ENCODE measurements at places on chromosomes 7 and 10. TPM values are rescaled to one million over a fixed set of nuclear protein-coding genes. Genes with fewer than 3 reads are reported as not detected.

DNA sequence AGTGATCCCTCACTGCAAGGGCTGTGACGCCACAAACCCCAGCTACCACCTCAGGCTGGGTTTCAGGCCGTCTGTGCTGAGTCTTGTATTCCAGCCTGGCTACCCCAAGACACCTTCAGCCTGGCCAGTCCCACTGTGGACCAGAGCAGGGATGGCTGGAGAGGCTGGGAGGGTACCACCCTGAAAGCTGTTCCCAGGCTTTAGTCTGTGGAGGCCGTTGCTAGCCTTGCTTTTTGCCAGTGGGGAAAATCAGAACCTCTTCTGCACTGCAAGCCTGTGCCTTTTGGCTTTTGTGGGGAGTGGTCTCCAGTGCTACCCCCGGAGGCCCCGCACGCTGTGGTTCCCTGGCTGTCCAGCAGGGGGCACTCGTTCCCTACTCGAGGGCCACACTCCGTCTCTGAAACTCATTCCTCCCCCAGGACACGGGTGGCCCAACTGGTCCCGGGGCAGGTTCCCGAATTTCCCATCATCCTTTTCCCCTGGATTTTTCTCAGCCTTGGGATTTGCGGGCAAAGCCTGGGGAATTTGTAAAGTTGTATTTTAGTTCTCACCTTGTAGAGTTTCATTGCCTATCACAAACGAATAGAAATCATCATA lies 128.4 kb upstream of the BTBD16 start:
- H3K4me3 ChIP-seq = no peak overlapping the region
- DNase-seq = peak; percentile 82
- H3K36me3 ChIP-seq = peaks cover 5% of the 10 kb centered on the region
- H3K27ac ChIP-seq = 0 out of 2 replicates have a peak overlapping the region, but pooled peaks have one; percentile 59
- no peaks in the 10 kb centered on the region for H3K27me3 ChIP-seq
- H3K4me1 ChIP-seq = no peaks in the 10 kb centered on the region

DNA sequence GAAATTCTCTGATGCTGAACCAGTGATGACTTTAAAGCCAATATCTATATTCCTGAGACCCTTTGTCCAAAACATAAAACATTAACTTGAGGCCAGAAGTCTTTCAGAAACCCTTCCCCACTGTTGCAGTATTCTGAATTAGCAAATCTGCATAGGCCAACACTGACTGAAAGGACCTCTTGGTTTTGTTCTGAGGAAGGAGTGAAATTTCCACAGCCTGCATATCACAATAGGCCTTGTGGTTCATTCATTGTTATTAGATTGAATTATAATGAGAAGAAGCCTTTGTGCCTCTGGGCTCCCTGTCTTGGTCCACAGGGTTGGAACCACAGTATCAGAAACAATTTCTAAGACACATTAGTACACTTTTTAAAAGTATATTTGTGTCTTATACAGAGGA lies 90.3 kb downstream of the CCNY start:
- no peak overlapping the region for H3K4me3 ChIP-seq
- no peak overlapping the region for H3K27ac ChIP-seq

GRCh38 chr10:122310311-122311050 lies 39.4 kb downstream of the BTBD16 start:
- no peaks in the 10 kb centered on the region for H3K4me1 ChIP-seq
- H3K36me3 ChIP-seq = no peaks in the 10 kb centered on the region
- H3K4me3 ChIP-seq = no peak overlapping the region
- no peaks in the 10 kb centered on the region for H3K27me3 ChIP-seq
- no peak overlapping the region for H3K27ac ChIP-seq

DNA sequence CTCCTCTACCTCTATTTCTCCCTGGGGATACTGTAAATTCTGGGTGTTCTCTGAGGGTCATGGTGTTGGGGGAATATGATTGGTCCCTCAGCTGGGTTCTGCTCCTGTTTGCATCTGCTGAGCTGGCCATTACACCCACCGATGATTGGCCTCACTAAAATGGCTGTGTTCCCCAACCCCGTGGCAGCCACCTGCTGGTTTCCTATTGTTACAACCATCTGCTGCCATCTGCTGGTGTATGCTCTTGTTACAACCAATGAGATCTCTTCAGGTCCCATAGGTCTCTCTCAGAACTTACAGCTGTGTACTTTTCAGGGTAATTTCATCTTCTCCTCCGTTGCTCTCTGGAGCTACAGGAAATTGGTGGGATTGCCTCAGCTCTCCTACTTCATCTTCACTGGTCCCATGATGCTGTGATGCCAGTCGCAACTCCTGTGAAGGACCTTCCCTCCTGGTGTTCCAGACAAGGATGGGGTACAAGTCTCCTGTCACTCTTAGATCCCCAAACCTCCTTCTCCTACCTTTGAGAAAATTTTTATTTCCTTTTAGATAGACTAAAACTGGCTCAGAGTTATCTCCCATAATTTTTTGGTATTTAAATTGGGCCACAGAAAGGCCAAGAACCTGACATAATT lies 303.5 kb upstream of the SMIM30 start:
- H3K36me3 ChIP-seq = no peaks in the 10 kb centered on the region
- H3K4me3 ChIP-seq = no peak overlapping the region
- no peak overlapping the region for H3K27ac ChIP-seq
- H3K4me1 ChIP-seq = no peaks in the 10 kb centered on the region
- H3K27me3 ChIP-seq = no peaks in the 10 kb centered on the region

DNA sequence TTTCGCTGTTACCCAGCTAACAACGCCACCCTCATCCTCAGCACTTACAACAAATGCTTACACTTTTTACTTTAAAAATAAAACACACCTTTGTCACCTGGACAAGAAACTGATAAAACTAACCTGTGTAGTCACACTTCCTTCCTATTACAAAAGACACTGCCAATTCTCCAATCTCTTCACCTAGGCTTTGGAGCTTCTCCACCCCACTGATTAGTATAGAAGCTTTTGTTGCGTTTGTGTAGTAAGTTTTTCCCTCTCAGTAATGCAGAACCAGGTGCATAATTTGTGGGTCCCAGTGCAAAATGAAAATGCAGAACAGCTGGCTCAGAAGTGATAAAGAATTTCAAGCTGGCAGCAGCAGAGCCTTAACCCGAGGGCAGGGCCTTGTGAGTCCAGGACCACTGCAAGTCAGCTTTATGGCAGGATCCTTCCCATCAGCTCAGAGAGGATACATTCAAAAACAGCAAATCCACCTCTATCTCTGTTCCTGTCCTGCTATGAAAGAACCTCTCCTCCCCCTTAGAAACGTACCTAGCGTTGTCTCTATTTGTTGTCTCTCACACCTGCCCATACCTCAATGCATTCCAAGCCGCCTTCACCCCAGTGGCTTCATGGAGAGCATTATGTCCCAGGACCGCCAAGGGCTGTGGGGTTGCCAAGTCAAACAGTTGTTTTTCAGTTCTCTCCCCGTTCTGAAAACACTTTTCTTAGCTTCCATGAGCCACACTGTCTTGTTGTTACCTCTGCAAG lies 40.3 kb upstream of the EGFR start:
- no peaks in the 10 kb centered on the region for H3K27me3 ChIP-seq
- no peak overlapping the region for H3K27ac ChIP-seq
- peak; percentile 40 for DNase-seq
- no peak overlapping the region for H3K4me3 ChIP-seq
- H3K36me3 ChIP-seq = no peaks in the 10 kb centered on the region

DNA sequence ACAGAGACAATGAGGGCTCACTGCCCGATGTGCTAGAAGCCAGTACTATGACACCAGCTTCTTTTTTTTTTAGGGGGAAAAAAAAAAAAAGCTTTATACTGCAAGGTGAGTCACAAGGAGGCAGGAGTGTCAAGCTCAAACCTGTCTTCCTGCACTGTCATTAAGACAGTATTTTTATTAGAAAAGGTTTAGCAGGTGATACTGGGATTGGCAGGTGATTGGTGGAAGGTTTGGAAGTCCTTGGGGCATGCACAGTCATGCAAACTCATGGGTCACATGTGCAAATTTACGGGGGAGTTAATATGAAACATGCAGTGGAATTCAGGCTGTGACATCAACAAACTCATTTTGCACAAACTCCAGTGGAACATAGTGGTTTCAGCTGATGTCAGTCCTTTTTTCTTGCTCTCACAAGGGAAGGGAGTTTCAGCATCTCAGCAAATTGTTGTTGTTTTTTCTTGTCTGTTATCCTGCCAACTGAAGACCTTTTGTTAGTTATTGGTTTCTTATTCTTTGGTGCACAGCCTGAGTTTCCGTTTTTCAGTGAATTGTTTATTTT lies 530.6 kb downstream of the ANKRD7 start:
- no peaks in the 10 kb centered on the region for H3K27me3 ChIP-seq
- no peaks in the 10 kb centered on the region for H3K36me3 ChIP-seq
- H3K4me3 ChIP-seq = no peak overlapping the region
- DNase-seq = no peak
- H3K27ac ChIP-seq = no peak overlapping the region

DNA sequence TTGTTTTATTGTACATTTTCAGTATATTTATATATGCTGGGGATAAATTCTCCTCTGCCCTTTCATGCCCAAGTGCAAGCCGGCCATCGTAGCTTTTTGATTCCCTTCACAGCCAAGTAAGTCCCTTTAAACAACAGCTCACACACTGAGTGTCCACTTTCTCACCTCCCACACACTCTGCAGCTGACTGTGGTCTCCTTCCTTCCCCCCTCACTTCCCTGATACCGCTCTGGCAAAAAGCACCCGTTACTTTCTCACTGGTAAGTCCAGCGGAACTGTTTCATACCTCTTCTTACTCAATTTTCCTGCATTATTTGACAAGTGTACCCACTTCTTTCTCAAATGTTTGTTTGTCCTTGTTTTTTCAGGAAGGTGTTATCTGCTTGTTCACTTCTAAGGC lies 35.2 kb downstream of the MGAM start:
- H3K4me1 ChIP-seq = no peaks in the 10 kb centered on the region
- H3K4me3 ChIP-seq = no peak overlapping the region
- no peaks in the 10 kb centered on the region for H3K27me3 ChIP-seq
- H3K27ac ChIP-seq = no peak overlapping the region
- DNase-seq = no peak

DNA sequence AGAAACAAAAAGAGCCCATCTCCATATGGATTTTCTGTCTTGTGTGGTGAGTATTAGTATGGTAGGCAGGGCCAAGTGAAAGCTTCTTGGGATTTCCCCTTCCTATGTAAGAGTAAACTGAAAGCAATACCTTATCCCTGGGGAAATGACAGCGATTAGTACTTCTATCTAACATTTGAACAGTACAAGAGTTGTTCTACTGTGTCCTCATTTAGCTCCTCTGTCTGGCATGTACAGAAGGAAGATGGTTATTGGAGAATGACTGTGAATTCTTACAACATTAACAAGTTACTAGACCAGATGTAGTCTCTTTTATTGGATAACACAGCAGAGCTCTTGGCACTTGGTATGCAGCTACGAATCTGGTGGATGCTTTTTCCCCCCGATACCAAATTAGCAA lies 17.9 kb upstream of the TRIL start:
- no peak overlapping the region for H3K27ac ChIP-seq
- no peaks in the 10 kb centered on the region for H3K27me3 ChIP-seq
- H3K36me3 ChIP-seq = peaks cover 3% of the 10 kb centered on the region
- H3K4me1 ChIP-seq = peaks cover 20% of the 10 kb centered on the region
- DNase-seq = no peak
- H3K4me3 ChIP-seq = no peak overlapping the region

GRCh38 chr10:96921655-96922054 lies 89.6 kb downstream of the LCOR start:
- no peak overlapping the region for H3K4me3 ChIP-seq
- no peak overlapping the region for H3K27ac ChIP-seq
- no peaks in the 10 kb centered on the region for H3K4me1 ChIP-seq

DNA sequence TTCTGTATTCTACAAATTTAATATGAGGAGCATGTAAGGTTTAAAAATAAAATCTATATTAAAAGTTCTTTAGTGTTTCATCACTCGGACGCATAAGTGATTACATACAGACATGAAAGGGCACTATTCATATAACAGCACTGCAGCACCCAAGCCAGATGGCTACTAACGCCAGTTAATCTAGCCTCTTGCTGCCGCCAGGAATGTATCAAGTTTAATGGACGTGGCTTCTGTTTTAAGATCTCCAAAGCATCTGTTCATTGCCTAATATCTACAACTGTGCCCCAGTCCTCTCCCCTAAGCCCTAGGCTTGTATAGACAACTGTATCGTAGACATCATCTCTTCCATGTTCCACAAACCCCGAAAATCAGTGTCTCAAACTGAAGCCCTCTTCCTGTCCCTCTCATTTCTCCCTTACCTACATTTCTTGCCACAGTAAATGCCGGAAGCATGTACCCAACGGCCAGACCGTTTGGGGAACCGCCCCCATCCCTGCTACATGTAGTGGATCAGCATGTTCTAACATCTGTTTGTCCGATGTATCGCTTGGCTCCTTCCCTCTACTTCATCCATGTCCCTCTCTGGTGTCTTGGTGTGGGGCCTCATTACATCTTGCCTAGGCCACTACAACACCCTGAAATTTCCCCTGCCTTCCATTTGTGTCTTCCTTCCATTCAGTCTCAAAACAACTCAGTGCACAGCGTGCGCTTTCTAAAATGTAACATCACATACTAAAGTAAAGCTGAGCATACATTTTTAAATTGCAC lies 147.5 kb upstream of the RSU1 start:
- H3K4me3 ChIP-seq = no peak overlapping the region
- no peaks in the 10 kb centered on the region for H3K27me3 ChIP-seq
- no peak overlapping the region for H3K27ac ChIP-seq
- peaks cover 9% of the 10 kb centered on the region for H3K4me1 ChIP-seq

DNA sequence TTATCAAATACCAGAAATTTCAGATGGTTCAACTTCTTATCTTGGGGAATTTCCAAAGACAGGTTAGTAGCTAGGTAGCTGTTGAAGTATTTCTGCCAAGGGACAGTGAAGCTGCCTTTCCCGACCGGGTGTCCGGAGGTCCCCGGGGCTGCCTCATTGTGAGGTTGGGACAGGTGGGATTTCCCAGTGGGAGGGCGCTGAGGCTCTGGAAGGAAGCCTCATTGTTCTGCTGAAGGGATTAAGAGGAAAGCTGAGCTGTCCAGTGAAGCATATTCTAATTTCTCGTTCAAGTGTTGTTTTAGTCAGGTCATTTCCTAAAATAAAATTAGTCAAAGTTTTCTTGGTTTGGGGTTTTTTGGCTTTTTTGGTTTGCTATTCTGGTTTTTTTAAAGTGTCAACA lies 244.2 kb downstream of the MGMT start:
- peak; percentile 17 for DNase-seq
- H3K4me1 ChIP-seq = no peaks in the 10 kb centered on the region
- no peak overlapping the region for H3K4me3 ChIP-seq
- H3K27ac ChIP-seq = no peak overlapping the region

GRCh38 chr7:145313551-145313950 lies 477.7 kb upstream of the TPK1 start:
- H3K36me3 ChIP-seq = no peaks in the 10 kb centered on the region
- no peaks in the 10 kb centered on the region for H3K27me3 ChIP-seq
- no peak for DNase-seq
- H3K27ac ChIP-seq = no peak overlapping the region
- no peak overlapping the region for H3K4me3 ChIP-seq

DNA sequence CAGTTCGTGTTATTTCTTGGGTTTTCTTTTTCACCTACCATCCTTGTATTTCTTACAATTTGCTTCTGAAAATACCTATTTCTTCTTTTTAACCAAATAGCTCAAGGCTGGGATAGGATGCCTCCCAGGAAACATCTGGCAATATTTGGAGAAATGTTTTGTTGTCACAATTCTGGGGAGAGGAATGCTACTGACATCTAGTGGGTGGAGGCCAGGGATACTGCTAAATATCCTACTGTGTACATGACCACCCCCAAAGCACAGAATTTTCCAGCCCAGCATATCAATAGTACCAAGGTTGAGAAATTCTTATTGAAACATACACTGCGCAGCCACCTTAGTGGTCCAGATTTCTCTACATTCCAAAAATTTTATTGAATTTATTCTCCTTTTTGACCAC lies 55.5 kb downstream of the CNTNAP2 start:
- H3K27ac ChIP-seq = no peak overlapping the region
- H3K4me1 ChIP-seq = no peaks in the 10 kb centered on the region
- H3K36me3 ChIP-seq = no peaks in the 10 kb centered on the region
- peak; percentile 30 for DNase-seq

Gene GARIN1A
- not detected for total RNA-seq

Gene PILRB
- 21.6 TPM for total RNA-seq

Data from GM23338 (cell line).